ENCODE measurements at places on chromosomes 2 and 18. TPM values are rescaled to one million over a fixed set of nuclear protein-coding genes. Genes with fewer than 3 reads are reported as not detected.

Gene C1QL2
- total RNA-seq: not detected

Gene MERTK
- 4.9 TPM for total RNA-seq

Gene SLC23A3
- total RNA-seq: 1.5 TPM

Gene HES6
- 17.1 TPM for total RNA-seq

Gene IL36G
- total RNA-seq: 0.31 TPM

Gene ICOS
- not detected for total RNA-seq

Gene ZFAND2B
- total RNA-seq: 26.6 TPM
